Fibroblast of mammary gland (primary cell): ENCODE measurements at places on chromosomes 7 and 10.

GRCh38 chr10:110432814-110433565 is 64.7 kb upstream of the DUSP5 start:
- no peak for DNase-seq

DNA sequence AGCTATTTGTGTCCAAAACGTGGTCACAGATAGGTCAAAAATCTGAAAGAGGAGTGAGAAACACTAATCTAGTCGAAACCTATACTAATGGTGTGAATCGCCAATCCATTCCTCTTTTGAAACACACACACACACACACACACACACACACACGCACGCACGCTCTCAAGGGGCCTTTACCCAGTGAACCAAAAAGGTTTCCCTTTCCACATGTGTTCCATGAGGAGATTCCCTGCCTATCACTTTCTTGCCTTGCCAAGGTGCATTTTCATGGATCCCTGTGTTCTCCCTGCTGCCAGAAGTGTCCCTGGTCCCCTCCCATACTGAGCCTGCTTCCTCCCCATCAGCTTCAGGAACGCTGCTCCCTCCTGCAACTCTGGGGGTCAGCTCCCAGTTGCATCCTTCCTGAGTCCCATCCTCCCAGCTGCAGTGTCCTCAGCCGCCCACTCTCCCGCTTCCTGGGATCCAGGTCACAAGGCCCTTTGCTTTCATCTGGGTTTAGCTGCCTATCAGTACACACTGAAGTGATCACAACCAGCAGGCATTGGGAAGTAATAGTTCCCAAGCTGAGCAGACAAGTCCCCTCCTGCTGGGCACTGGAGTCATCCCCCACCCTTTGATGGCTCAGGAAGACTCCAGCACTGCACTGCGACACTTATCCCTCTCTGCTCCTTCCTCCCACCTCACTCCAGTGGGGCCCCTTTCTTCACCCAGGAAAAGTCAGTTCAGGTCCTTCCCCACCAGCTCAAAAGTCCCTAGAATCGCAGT is 49.2 kb upstream of the KCNMA1 start:
- DNase-seq, result no peak

DNA sequence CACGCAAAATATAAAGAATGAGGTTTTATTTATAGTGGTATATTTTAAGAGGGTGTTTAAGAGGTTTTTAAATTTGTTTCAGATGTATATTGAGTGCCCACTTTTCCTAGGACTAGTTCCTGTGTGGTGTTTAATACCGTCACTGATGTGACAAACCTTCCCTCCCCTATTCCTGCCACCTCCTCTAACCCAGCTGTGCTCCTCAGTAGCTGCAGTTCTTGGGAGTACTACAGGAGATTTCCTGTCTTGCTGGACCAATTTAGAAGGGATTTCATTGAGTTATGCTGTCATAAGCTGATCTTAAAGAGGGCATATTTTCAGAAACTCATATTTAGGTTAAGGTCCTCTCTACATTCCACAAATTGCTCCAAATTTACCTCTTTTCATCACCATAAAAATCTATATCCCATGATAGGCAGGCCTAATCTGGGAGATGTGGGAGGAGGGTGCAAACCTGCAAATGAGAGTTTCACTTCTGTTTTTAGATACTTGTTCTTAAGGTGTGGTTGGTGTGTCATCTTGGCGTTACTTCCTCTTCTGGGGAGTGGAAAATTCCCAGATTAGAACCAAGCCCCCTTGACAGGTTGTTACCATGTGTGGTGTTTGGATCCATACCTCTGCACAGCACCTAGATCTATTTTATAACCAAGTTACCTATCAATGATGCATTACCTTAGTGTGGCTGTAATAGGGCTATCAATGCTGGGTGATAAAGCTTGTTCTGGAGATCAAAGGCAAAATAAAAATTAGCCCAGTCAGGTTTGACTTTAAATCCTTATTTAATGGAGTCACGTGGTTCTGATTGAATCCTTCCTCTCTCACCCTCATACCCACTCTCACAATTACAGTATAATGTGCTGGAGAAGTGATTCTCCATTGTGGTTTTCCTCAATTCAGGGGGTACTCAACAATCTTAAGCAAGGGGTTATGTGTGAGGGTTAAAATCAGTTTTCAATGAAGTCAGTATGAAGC is 141.1 kb downstream of the CDK14 start:
- DNase-seq, result no peak

- DNase-seq, result peak; percentile 34
Measured at GRCh38 chr10:21750424-21750823, 216.4 kb downstream of the MLLT10 start.

DNA sequence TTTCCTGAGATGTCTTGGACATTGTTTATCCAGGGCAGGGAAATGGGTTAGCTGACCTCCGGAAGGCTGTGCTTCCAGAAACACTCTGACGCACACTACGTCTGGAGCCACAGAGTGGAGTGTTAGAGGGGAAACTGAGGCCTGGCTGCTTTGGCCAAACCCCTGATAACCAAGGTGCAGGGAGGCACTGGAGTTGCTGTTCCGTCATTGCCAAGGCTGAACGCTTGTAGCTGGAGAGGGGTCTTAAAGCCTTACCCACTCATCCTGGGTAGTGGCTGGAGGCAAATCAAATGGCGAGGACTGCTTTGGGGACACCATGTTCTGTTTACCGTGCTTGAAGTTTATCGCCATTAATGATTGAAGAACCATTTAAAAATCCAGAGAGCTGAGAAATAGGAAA is 604.1 kb upstream of the FOXK1 start:
- no peak for DNase-seq

- no peak for DNase-seq
Measured at GRCh38 chr7:30166841-30167235, 32.1 kb downstream of the MTURN start.

GRCh38 chr10:31774299-31774900 is 154.2 kb downstream of the ARHGAP12 start:
- DNase-seq, result no peak

DNA sequence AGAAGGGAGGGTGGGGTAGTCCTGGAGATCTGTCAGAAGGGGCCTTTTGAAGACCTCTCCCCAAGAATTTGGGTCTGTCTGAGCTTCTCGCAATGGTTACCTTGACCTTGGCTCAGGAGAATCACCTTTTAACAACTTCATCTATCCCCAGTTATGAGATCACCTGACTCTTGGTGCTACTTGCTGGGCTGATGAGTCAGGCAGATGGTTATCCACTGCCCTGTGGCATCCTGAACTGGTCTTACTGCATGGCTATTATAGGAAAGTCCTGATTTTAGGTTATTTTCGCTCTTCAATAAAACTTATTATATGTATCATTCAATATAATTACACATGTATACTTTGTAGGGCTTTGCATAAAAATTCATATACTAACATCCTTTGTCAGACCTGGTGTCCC is 274.7 kb downstream of the GFRA1 start:
- no peak for DNase-seq

DNA sequence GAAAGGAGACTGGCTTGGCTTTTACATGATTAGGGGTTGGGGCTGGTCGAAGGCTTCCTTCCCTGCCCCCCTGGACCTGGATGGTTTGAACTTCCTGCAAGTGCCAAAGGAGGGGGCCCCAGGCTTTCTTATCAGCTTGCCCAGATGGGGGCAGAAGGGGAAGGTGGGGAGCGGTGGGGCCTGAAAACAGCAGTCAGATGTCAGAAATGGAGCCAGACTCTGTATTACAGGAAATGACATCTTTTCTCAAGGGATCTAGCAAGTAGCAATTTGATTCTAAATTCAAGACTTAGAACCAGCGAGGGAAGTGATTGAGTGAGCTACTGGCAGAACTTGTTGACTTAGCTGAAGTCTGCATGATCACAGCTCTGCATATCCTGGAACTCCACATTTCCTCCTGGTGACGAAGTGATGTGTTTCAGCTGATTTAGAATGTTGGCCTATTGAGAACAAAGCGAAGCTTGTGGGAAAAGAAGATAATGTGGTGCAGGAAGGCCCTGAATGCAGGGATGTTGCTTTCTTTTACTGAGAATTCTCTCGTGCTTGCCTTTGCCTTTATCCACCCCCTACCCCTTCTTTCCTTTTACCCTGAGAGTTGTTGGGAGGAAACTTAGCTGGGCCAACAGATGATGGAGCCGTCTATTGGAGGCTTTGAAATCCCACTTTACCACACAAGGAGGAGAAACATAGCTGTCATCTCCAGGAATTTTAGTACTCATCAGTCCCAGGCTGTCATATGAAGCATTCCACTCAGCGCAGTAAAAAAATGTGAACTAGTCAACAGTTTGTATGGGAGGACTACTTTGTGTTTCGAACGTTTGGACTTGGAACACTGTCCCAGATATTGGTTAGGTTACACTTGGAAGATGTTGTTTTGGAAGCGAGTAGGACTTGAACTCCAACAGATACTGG is 43.2 kb downstream of the CCNY start:
- peak; percentile 86 for DNase-seq

DNA sequence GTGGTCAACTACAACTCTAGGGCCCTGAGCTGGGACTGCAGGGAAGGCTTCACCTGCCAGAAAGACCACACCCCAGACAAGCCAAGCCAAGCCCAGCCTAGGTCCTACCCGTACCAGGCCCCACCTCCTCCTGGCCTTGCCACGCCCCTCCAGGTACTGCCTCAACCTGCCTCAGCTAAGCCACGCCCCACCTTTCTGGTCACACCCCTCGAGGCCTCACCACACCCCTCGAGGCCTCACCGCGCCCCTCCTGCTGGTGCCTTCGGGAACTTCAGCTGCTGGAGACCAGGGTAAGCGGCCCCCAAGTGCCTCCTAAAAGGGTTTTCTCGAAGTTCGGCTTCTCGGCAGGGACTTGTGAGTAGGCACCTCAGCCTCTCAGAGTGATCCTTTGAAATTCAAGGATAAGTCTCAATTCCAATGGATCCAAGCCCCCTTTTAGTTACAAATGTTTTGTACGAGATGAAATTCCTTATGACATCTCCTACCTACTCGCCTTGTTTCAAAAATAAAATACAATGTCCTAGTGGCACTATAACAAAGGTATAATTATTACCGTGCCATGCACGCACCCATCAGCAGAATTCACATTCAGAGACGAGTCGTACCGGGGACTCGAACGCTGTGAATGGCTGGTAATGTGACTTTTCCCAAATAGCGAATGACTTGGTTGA is 171.2 kb downstream of the ARHGAP21 start:
- DNase-seq, result no peak

DNA sequence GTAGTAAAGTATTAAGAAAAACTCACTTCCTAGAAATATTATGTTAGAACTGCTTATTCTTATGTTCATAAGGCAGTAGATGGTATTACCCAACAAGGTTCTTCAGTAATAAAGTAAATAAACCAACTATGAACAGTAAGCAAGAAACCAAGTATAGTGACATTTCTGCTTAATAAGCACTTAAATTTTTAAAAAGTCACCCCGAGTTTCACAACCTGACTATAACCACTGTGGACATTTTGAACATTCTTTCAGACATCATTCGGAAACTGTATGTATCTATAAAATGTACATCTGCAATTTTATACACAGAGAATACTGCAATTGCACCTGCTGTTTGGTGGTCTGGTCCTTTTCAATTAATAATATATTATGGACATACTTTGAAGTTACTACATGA is 1073.6 kb downstream of the XPNPEP1 start:
- no peak for DNase-seq

DNA sequence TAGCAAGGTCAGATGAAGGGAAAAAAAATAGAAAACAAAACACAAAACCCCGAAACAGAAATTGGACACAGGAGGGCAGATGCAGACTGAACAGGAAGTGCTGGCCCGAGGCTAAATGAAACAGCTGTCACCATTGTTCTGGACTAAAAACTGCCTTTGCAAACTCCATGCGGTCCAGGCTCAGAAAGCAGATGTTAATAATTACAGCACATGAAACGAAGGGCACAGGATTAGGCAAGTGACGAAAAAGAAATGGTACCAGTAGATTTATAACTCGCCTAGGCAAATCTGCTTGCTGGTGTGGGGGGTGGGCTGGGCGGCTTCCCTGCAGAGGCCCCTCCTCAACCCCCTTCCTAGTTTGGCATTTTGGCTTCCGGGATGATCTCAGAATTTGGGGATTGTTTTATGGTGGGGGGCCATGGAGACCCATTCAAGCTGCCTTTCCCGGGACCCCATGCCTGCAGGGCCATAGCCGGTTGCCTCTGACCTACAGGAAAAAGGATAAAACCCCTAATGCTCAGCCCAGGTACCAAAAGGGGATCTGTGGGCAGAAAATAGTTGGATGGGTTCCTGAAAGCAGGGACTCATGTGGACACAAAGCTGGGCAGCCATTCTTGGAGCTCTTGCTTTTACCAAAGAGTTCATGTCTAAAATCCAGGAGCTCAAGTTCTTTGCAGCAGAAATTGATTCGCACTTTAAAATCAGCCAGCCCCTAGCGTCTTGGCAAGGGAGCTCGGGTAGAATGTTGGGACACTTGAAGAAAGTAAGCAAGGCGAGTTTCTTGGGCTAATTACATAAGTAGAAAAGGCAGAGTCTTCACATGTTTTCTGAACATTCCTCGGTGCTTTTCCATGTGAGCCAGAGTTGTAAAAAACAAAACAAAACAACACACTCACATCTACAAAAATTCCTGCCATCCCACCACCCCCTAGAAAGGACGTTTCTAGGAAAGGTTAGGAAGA is 39.0 kb upstream of the EMX2 start:
- peak; percentile 18 for DNase-seq

DNA sequence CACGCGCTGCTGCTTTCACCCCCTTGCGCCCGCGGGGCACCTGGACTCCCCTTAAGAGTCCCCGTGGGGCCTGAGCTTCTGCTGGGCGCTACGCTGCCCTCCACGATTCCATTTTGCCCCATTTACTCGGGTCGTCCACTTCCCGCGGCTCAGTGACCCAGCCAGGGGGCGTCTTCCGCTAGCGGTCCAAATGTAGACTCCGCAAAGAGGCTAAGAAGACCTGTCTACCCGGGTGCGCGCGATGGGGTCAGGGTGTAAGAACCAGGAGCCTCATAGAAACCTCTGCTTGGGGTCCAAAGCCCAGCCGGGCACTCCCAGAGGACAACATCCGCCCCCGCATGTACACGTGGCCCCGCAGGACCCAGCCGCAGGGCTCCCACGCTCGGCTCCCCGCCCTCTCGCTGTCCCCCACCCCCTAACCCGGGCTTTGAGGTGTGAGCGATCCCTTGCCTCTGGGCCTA is 5.2 kb upstream of the HMX2 start:
- DNase-seq, result no peak

DNA sequence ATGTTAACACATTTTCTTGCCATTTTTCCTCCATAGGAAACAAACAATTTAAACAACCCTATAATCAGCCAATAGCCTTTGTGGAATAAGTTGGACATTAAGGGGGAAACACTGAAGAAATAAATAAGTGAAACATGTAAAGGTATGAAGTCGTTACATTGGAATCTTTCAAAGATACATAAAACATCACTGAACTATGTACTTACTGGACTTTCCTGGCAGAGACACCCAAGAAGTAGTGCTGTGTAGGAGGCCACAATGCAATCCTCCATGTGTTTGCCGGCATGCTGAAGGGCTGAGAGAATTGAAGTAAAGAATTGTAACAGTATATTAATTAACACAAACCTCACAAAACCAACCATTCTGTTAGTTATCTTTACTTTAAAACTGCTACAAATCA is 76.5 kb upstream of the GRID1 start:
- peak; percentile 47 for DNase-seq

DNA sequence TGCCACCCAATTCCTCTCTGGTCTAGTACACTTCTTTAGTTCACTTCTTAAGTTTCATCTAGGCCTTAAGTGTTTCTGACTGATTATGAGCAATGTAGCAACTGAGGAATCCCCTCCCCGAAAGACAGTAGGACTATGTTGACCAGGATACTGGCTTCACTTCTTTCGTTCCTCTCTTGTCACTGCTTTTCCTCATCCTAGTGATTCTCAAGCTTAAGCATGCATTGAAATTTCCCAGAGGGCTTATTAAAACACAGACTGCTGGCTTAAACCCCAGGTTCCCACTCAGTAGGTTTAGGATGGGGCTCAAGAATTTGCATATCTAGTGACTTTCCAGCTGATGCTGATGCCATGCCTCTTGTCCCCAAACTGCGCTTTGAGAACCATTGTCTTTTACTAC is 164.6 kb upstream of the WNT16 start:
- DNase-seq, result no peak

- DNase-seq, result no peak
Measured at GRCh38 chr7:150341263-150342120, at the start of gene RARRES2. Gene RARRES2 (minus strand): TSS chr7:150341629. CDS start chr7:150340609, 1,020 bp downstream.
